ENCODE measurements at places on chromosomes 16 and 17. TPM values are rescaled to one million over a fixed set of nuclear protein-coding genes. Genes with fewer than 3 reads are reported as not detected.

DNA sequence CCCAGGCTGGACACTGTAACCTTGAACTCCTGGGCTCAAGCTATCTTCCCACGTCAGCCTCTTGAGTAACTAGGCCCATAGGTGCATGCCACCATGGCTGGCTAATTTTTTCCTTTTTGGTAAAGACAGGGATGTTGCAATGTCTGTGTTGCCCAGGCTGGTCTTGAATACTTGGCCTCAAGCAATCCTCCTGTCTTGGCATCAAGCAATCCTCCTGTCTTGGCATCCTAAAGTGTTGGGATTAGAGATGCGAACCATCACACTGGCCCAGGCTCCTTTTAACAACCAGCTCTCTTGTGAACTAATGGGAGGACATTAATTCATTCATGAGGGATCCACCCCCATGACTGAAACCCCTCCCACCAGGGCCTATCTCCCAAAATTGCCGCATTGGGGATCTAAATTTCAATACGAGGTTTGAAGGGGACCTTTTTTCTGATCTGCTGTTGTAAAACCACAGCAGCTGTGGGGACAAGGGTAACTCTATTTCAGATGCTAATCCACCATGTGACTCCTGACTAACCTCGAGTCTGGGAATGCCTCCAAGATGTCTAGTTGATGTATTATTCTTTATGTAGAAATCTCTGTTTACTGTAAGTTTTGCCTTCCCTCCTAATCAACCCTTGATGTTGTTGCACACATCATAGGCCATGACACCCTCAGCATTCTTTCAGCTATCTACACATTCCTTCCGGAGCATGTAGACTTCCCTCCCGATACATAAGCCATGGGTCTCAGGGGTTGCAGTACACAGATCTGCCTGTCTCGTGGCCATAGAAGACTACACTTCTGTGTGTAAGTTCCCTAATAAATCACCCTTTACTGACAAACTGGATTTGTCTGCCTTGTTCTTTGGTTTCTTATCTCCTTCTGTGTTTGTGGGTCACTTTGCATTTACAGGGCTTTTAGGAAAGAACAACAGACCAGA, 37.6 kb downstream of the RNF112 start:
- DNase-seq, result no peak

GRCh38 chr16:89921702-89922476, 1.3 kb upstream of the TUBB3 start:
- DNase-seq, result no peak

DNA sequence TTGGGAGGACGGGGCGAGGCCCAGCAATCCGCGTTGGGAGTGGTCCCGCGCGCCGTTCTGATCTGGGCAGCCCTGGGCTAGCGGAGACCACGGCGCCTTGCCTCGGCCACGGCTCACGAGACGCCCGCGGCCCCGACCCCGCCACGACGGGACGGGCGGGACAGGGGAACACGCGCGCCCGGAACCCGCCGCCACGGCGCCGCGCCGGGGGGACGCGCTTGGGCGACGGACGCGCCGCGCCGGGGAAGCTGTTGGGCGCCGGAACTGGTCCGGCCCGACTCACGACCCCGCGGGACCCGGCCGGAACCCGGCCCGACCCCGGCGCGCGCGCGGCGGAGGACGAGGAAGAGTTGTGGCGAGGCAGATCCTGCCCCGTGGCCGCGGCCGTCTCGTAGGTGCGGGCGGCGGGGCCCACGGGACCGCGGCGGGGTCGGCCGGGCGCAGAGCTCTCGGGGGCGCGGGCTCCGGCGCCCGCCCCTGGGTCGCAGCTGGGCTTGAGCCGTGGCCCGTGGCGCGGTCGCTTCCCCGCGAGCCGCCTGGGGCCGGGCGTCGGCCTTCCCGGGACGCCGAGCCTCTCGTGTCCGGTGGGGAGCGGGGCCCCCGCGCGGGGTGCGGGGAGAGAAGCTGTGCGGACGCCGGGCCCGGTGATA, at the start of gene ACSF3:
ACSF3 (plus strand) TSS at position 251 of the 650 bp plus-strand sequence. CDS start 6,830 bp downstream, outside the sequence.
- peak; percentile 74 for DNase-seq

Gene SALL1
- 5.0 TPM for total RNA-seq

GRCh38 chr17:78377858-78378224, 608 bp upstream of the PGS1 start:
- DNase-seq, result no peak

Gene KRT27
- total RNA-seq, result 0.18 TPM

Gene RAB37
- total RNA-seq, result 0.82 TPM

DNA sequence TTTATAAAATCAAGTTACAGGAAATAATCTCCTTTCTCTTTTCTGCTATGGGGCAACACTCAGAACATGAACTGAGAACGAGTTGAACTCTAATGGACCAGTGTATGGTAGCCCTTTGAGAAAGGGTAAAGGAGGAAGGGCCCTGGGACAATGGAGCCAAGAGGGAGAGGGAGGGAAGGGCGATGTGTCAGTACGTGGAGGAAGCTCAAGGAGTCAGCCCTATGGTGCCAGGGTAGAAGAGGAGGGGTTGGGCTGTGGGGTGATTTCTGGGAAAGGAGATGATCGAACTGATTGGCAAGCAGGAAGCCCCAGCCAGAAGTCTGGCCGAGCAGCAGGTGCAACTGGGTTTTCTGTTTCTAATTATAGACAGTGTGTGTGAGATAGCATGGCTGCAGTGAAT, 4.3 kb upstream of the WIPI1 start:
- no peak for DNase-seq

GRCh38 chr17:10050597-10051101, 145.6 kb upstream of the RCVRN start:
- no peak for DNase-seq

Gene ENPP7
- total RNA-seq, result not detected

DNA sequence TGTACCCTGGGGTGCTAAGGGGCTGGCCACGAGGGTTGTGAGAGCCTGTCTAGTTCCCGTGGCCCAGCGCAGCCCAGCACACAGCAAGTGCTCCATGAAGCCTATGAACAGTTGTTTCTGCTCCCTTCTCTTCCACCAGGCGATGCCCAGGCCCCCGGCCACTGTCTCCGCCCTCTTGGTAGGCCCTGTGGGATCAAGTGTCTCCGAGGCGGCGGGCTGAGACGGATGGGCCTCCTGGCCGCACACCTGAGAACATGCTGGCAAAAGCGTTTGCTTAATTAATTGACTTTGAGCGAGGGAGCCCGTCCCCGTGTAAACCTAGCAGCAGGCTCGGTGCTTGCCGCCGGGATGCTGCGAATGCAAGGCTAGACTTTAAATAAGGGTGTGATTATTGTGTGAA, 129.7 kb upstream of the GSE1 start:
- DNase-seq, result no peak

Gene SULT1A1
- total RNA-seq, result 8.2 TPM

- DNase-seq, result no peak
Observed at GRCh38 chr16:31375231-31375630, 17.9 kb upstream of the ITGAD start.

GRCh38 chr17:41167561-41167960, 460 bp downstream of the KRTAP4-3 start:
- DNase-seq, result no peak
